ENCODE measurements at places on chromosomes 11 and 22. TPM values are rescaled to one million over a fixed set of nuclear protein-coding genes. Genes with fewer than 3 reads are reported as not detected.

Gene TRIM6
- total RNA-seq = 1.5 TPM

Gene DNAJB7
- not detected for total RNA-seq

Gene BRSK2
- 0.74 TPM for total RNA-seq

Gene SLC37A2
- total RNA-seq = 3.5 TPM

Gene FAM180B
- total RNA-seq = not detected

Gene KCNJ5
- 7.2 TPM for total RNA-seq

Gene TRPT1
- total RNA-seq = 84.9 TPM

Gene C22orf42
- not detected for total RNA-seq

Gene IGLL1
- not detected for total RNA-seq

Gene TTLL1
- 6.2 TPM for total RNA-seq

Gene POU2AF1
- total RNA-seq = 0.62 TPM

Gene EIF1AD
- 22.8 TPM for total RNA-seq

Gene CTSW
- 1.1 TPM for total RNA-seq

Gene SYT7
- total RNA-seq = 32.5 TPM

Gene MOGAT2
- 0.17 TPM for total RNA-seq

Gene NTM
- total RNA-seq = 3.3 TPM

Gene APLNR
- 21.0 TPM for total RNA-seq

Gene OR2D2
- not detected for total RNA-seq

Gene PLAAT3
- 149 TPM for total RNA-seq

Gene TPH1
- not detected for total RNA-seq

Gene INCENP
- 11.6 TPM for total RNA-seq

Gene ANO1
- 6.8 TPM for total RNA-seq

Gene LDLRAD3
- total RNA-seq = 1.6 TPM

Gene TNNI2
- total RNA-seq = not detected

Gene C11orf91
- total RNA-seq = not detected

Gene MIOX
- total RNA-seq = not detected

Gene PKNOX2
- total RNA-seq = 7.6 TPM

Gene NRXN2
- total RNA-seq = 0.97 TPM

Gene GLYATL2
- 0.50 TPM for total RNA-seq

Gene HSPB2
- total RNA-seq = 37.0 TPM

Gene RFPL3
- not detected for total RNA-seq

Gene GTPBP1
- 36.5 TPM for total RNA-seq
